ENCODE measurements at places on chromosomes 13 and 19.

DNA sequence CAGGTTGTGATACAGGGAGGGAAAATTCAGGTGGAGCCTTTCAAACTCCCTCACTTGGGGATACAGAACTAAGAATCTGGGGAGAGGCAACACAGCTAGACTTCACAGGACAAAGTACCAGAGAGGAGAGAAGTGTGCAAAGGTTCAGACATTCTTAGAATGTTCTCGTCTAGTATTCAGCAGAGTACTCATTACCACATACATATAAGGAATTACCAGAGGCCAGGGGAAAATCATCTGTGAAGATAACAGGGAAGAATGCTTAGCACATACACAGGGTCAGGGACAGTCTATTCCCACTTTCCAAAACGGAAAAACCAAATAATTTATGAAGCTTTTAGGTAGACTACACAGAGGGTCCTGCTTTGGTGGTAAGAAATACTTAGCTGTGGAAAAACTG is 58.1 kb downstream of the TRPC4 start:
- DNase-seq, result no peak

GRCh38 chr13:110334256-110334655 is 27.2 kb downstream of the COL4A2 start:
- DNase-seq, result no peak

GRCh38 chr19:3684054-3684816 is 16.0 kb downstream of the PIP5K1C start:
- DNase-seq, result no peak

DNA sequence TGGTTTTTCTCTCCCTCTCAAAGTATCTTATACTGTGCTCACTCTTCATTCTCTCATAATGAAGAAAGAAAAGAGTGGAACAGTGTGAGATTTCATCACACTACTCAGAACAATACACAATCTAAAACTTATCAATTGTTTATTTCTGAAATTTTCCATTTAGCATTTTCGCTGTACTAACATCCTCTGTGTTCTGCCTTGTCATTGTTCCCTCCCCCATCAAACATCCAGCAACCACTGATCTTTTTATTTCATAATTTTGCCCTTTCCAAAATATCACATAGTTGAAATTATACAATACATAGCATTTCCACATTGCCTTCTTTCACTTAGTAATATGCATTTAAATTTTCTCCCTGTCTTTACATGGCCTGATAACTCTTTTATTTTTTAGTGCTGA is 658.7 kb downstream of the SLITRK1 start:
- no peak for DNase-seq

GRCh38 chr19:47370045-47370611 is 21.0 kb downstream of the DHX34 start:
- DNase-seq, result no peak

DNA sequence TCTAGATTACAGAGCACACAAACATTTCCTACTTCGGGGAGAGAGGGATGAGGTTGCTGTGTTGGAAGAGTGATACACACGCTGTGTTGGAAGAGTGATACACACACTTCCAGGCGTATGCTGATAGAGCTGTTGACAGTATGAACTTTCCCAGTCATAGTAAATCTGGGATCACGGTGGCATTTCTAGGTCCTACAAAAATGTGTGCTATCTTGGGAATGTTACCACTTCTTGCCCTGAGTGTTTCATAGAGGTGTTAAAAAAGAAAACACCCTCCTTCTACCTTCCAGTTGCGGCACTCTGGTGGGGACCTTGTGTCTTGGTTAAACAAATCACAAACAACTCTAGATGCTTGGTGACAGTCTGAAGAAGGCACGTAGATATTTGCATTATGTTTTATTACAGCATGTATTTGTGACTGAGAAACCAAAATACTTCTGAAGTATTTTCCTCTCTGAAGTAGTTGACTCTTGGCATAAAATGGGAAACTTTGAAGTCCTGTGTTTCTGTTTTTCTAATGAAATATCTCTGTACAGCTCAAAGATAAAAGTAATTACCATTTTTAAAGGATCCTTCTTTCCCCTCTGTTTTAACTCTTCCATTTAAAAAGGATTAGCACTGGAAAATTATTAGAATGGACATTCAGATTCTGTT is 52.5 kb downstream of the ARHGAP35 start:
- no peak for DNase-seq
